ENCODE measurements at places on chromosomes 3 and 15. TPM values are rescaled to one million over a fixed set of nuclear protein-coding genes. Genes with fewer than 3 reads are reported as not detected.

The GPR62 gene
- not detected for polyA plus RNA-seq

The CSTA gene
- 3.0 TPM for polyA plus RNA-seq

The MESP2 gene
- 0.12 TPM for polyA plus RNA-seq

The SPATA12 gene
- not detected for polyA plus RNA-seq

The CHMP2B gene
- 10.3 TPM for polyA plus RNA-seq

The SH2D7 gene
- 0.19 TPM for polyA plus RNA-seq

The KIF7 gene
- 1.3 TPM for polyA plus RNA-seq

The FGF12 gene
- 3.6 TPM for polyA plus RNA-seq

The ZIC4 gene
- not detected for polyA plus RNA-seq

The DNAH12 gene
- 1.7 TPM for polyA plus RNA-seq

The POPDC2 gene
- 4.0 TPM for polyA plus RNA-seq

Data from pancreas (tissue), 10 donors.